ENCODE measurements at places on chromosomes 12 and 14.

DNA sequence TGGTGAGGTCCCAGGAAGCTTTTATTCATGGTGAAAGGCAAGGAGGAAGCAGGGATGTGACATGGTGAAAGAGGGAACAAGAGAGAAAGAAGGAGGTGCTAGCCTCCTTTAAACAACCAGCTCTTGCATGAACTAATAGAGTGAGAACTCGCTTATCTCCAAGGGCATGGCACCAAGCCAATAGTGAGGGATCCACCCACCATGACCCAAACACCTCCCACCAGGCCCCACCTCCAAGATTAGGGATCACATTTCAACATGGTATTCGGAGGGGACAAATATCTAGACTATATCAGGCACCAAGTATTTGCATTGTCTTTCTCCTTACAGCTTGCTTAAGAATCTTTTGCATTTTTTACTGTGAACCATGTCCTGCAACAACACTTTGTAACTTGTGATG, 91.9 kb upstream of the DHRS4 start:
- DNase-seq, result no peak

DNA sequence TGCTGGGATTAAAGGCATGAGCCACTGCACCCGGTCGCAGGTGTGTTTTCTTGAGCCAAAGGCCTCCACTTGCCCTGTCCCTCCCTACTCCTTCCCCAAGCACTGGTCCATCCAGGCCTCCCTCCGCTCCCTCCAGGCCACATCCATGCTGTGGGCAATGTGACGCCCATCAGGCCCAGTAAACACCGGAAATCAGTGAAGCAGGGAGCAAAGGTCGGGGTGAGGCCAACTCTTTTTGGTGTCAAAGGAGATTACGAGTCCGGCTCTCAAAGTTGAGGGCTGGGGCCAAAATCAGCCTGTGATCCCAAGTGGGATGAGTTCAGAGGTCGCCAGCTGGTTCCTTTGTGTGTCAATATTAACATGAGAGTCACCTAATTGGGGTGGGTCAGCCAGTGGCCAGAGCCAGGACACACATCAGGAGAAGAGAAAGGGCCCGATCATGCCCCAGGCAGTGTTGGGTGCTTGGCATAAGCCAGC, 195.7 kb downstream of the RBM19 start:
- no peak for DNase-seq

GRCh38 chr12:56695327-56696101, 7.4 kb upstream of the PTGES3 start:
- no peak for DNase-seq

GRCh38 chr12:116265351-116266147, 11.9 kb downstream of the MED13L start:
- DNase-seq, result no peak

DNA sequence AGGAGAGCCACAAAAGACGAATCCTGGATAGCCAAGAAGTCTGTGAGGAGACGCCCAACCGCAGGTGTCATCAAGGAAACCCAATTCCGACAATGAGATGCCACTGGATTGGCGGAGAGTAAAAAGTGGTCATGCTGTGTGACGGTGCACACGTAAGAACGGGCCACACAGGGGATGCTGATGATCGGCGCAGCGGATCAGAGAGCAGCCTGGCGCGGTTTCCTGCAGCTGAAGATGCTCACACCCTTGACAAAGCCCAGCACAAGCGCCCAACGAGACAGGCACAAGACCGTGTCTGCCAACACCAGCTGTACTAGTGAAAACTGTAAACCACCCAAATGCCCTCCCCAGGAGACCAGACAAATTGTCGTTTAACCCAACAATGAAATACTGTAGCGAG, 55.8 kb downstream of the CCDC85C start:
- DNase-seq, result no peak

GRCh38 chr14:62455446-62455845, 589.8 kb downstream of the KCNH5 start:
- DNase-seq, result no peak

- DNase-seq, result no peak
These were observed 169.4 kb downstream of the DACT1 start for GRCh38 chr14:58807191-58807590.

- DNase-seq, result no peak
These were observed 17.1 kb upstream of the TSPAN11 start for GRCh38 chr12:30909349-30910037.

GRCh38 chr12:124641591-124641990, 74.2 kb upstream of the NCOR2 start:
- no peak for DNase-seq

- DNase-seq, result no peak
These were observed 303.3 kb downstream of the DPF3 start for GRCh38 chr14:72590577-72590976.

DNA sequence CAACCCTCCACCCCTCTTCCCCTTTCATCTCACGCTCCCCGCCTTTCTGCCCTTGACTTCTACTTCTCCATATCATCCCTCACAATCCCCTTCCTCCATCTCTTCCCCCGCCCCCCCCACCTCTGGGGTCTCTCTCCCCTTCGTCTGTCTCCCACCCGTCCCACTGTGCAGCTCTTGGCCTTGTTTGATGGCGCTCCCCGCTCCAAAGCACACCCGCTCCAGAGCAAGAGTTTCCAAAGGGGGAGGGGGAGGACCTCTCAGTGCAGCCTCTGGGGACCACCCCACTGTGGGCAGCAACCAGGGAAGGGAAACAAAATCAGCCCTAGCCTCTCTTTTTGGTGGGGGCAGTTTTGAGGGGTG, 774 bp downstream of the CHGA start:
- no peak for DNase-seq

- no peak for DNase-seq
These were observed 718.8 kb upstream of the TMEM132C start for GRCh38 chr12:127548123-127548553.

DNA sequence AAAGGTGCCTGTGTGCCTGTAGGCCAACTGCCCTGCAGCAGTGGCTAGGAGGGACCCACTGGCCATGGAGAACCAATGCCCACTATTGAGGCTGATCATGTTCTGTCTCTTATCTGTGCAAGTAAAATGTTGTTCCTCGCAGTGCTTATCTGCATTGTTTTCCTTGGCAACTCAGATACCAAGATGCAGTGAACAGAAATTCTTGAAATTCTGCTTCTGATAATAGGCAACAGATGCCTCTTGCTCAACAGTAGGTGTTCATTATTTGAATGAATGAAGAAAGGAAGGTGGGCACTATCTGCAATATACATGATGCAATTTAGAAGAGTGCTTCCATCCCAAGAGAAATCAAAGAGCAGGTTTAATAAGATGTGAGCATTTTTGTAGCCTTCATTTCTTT, 232.2 kb downstream of the NUAK1 start:
- DNase-seq, result no peak

- no peak for DNase-seq
These were observed 3.9 kb upstream of the MEG3 start for GRCh38 chr14:100822013-100822412.

DNA sequence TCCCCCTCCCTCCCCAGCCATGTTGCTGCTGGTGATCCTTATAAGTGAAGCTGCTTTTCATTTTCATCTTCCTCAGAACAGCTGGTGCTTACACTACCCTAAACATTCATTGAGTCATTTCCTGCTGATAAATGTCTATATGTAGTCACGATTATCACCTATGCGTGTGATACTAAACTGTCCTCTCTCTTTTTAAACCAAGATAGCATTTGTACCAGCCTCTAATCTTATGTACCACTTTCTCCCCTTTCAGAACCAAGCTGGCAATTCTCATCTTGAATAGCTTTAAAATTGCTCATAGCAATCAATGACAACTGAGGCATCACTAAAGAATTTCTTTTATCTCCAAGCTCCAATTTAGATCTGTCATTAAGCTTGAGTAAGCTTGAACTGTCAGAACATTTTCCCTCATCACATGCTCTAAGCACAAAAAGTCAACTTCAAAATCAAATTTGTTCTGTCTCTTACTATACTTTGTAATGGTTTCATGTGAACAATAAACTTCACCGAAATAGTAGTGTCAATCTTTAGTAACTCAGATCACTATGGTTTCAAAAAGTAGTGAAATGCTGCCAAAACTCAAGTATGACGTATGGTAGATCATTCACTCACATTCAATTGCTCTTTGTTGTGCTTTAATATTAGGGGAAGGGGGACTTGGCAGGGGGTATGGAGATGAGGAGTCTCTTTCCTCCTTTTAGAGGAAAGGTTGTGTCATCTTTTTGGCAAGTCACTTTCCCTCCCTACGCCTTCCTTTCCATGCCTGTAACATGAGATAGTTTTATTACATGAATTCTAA, 178.1 kb upstream of the NOVA1 start:
- DNase-seq, result no peak
